Stimulated activated CD8-positive, alpha-beta memory T cell treated with anti-CD3 and anti-CD28 coated beads, Interleukin-15, amount 100 ng/mL, for 48 hours (primary cell): ENCODE measurements at places on chromosomes 2 and 18.

DNA sequence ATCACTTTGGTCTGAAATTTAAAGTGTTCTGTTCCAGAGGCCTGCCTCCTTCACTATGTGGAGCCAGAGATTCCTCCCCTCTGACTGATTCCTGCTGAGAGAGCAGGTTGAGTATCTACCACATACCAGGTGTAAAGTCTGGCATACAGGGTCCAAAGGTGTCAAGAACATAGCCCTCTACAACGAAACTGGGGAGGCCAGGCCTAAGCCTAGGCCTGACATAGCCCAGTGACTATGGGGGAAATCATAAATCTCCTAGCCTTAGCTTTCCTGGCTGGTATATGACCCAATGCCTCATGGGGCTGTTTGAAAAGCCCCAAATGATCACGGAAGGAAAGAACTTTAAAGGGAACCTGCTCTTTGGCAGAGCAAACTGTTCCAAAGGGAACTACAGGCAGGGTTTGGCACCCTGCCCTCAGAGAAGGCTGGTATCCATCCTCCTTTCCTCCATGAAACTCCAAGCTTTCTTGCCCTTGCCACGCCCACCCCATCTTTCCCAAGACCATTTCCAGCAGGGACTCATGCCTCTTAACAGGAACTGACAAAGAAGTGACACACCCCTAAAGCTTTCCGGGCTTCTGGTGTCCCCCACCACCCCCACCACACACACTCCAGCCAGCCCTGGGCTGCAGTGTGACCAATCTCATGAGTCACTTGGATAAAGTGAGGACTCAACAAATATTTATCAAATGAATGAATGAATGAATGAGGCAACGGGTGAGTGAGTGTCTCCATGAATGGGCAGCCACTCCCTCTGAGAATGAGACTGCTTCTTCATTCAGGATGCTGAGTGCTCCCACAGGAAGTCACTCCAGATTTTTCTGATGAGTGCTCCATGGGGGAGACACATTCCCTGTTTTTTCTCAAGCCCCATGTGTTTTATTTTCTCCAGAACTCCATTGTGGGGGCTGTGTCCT lies 114.5 kb upstream of the STPG4 start:
- DNase-seq = no peak

- DNase-seq = no peak
Measured at GRCh38 chr2:232993231-232993821, 19.7 kb downstream of the NGEF start.

DNA sequence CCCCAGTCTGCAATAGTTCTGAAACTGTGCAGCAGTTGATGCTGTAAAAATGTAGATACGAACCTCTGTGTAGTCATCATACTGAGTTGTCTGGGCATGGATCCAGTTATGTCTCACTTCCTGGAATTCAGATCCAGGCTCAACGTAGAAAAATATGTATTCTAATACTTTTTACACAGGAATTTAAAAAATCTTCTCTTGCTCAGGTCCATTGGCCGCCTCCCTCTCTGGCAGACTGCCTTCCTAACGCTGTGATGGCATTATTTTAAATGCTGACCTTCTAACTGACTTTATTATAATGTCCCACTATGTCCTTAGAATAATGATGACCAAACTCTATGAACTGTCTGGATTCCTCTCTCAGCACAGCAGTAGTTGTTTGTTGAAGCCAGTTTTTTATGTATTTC lies 119.6 kb downstream of the FEZ2 start:
- no peak for DNase-seq

DNA sequence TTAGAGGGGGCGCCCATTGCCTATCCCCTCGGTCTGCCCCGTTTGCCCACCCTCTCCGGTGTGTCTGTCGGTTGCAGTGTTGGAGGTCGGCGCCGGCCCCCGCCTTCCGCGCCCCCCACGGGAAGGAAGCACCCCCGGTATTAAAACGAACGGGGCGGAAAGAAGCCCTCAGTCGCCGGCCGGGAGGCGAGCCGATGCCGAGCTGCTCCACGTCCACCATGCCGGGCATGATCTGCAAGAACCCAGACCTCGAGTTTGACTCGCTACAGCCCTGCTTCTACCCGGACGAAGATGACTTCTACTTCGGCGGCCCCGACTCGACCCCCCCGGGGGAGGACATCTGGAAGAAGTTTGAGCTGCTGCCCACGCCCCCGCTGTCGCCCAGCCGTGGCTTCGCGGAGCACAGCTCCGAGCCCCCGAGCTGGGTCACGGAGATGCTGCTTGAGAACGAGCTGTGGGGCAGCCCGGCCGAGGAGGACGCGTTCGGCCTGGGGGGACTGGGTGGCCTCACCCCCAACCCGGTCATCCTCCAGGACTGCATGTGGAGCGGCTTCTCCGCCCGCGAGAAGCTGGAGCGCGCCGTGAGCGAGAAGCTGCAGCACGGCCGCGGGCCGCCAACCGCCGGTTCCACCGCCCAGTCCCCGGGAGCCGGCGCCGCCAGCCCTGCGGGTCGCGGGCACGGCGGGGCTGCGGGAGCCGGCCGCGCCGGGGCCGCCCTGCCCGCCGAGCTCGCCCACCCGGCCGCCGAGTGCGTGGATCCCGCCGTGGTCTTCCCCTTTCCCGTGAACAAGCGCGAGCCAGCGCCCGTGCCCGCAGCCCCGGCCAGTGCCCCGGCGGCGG lies 1.7 kb downstream of the MYCN start:
- no peak for DNase-seq

DNA sequence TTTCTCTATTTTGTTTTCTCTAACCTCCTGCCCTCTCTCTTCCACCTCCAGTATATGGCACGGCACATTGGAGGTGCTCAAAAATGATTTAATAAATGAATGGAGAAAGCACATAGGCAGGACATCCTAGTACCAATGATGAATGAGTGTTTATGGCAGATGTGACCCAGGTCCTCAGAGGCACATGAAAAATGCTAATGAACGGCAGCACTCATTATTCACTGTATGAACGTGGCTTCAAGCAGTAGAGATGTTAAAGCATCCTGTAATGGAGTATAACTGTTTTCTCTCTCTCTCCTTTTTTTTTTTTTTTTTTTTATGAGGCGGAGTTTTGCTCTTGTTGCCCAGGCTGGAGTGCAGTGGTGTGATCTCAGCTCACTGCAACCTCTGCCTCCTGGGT lies 72.4 kb downstream of the MBP start:
- no peak for DNase-seq
